Uterine smooth muscle cell (primary cell): ENCODE measurements at places on chromosomes 5 and 9. TPM values are rescaled to one million over a fixed set of nuclear protein-coding genes. Genes with fewer than 3 reads are reported as not detected.

Gene CCDC183
- 0.37 TPM in 1 of 2 replicates, not detected in the other for total RNA-seq

Gene CFAP77
- 0.12 TPM in 1 of 2 replicates, not detected in the other for total RNA-seq

Gene RAB24
- 21.4 and 36.1 TPM in 2 replicates for total RNA-seq

Gene FBLL1
- total RNA-seq: 0.33 and 0.75 TPM in 2 replicates

Gene PKN3
- total RNA-seq: 1.5 and 4.0 TPM in 2 replicates

Gene PCDHGB6
- total RNA-seq: 2.4 and 2.9 TPM in 2 replicates

Gene SHISAL2B
- 0.25 TPM in 1 of 2 replicates, not detected in the other for total RNA-seq

Gene PPP1R26
- 20.6 and 22.9 TPM in 2 replicates for total RNA-seq

Gene PCDHB13
- under 0.01 and 0.12 TPM in 2 replicates for total RNA-seq

Gene SPATA6L
- total RNA-seq: 0.22 and 1.1 TPM in 2 replicates

Gene CCDC152
- 0.50 and 1.2 TPM in 2 replicates for total RNA-seq

Gene SLC6A18
- total RNA-seq: not detected in 2 replicates

Gene PTPRD
- 8.9 and 13.2 TPM in 2 replicates for total RNA-seq

Gene PPP1R2B
- 0.11 and 0.12 TPM in 2 replicates for total RNA-seq

Gene DMRTA1
- total RNA-seq: 1.00 and 1.5 TPM in 2 replicates

Gene BSPRY
- total RNA-seq: not detected in 2 replicates

Gene TSSK1B
- 0.11 and 0.12 TPM in 2 replicates for total RNA-seq

Gene FAM153A
- 0.62 TPM in 1 of 2 replicates, not detected in the other for total RNA-seq

Gene TAF11L10
- not detected in 2 replicates for total RNA-seq

Gene HSPA5
- total RNA-seq: 406 and 1,094 TPM in 2 replicates

Gene FREM1
- 0.11 and 1.1 TPM in 2 replicates for total RNA-seq

Gene BAAT
- total RNA-seq: under 0.01 TPM in 2 replicates

Gene TNFAIP8
- total RNA-seq: 18.4 and 21.9 TPM in 2 replicates
